Stomach (tissue), 19 donors: ENCODE measurements at places on chromosomes 7 and 10. TPM values are rescaled to one million over a fixed set of nuclear protein-coding genes. Genes with fewer than 3 reads are reported as not detected.

The DEPP1 gene
- total RNA-seq: 72.9 TPM

The AVPI1 gene
- total RNA-seq: 22.5 TPM

GRCh38 chr10:122531939-122532338, 28.6 kb upstream of the DMBT1 start:
- H3K4me1 ChIP-seq: no peaks in the 10 kb centered on the region
- H3K4me3 ChIP-seq: no peak overlapping the region
- peaks cover 7% of the 10 kb centered on the region for H3K27me3 ChIP-seq
- H3K27ac ChIP-seq: no peak overlapping the region
- DNase-seq: peak; percentile 36

DNA sequence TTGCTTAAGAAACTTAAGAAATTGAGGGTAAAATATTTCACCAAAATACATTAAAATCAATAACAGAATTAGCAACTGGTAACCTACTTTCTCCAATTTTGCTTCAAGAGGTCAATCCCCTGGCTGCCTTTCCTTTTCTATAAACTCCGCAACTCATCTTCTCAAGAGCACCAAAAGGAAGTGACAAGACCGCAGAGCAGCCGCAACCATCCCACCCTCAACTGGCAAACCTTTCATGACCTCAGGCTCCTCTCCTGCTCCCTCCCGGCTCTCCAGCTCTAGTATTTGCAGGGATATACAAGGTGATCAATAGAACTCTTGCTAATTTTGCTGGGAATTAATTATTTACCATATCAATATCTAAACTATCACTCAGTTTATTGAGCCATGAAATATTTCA, 88.9 kb downstream of the ATE1 start:
- no peak for DNase-seq
- H3K4me3 ChIP-seq: no peak overlapping the region
- H3K36me3 ChIP-seq: peaks cover 15% of the 10 kb centered on the region
- no peaks in the 10 kb centered on the region for H3K4me1 ChIP-seq
